ENCODE measurements at places on chromosomes 12 and 14.

- DNase-seq = no peak
These were observed 4.3 kb downstream of the NIN start for GRCh38 chr14:50826681-50827080.

DNA sequence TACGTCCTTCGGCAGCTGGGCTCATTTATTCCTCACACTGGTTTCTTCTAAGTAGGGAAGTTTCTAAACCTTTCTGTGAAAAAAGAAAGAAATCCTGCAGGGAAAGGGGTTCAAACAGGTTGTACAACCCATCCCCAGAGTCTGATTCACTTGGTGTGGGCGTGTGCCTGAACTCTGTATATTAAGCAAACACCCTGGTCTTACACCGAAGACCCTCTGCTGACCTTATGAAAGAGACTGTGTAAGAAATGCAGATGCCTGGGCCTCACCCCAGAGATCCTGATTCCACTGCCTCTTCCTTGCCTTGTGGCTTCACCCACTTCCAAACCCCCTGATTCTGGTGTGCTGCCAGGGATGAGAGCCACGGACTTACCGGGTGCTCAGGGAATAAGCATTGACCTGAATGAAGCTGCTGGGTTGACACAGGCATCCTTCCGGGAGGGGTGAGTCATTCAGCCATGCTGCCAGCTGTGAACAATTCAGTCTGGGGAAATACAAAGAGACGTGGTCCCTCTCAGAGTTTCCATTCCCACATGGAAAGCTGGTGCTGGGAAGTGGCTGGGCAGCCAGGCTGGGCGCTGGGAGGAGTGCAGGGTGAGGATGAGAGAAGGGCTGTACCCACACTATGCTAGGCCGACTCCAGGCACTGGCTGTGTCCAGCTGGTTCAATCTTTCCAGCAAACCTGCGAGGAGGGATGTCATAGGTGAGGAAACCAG lies 26.5 kb upstream of the ACTN1 start:
- DNase-seq = peak; percentile 7

- DNase-seq = no peak
These were observed 62.0 kb downstream of the DYRK2 start for GRCh38 chr12:67710582-67710981.

GRCh38 chr14:72745546-72745945 lies 148.4 kb downstream of the DPF3 start:
- no peak for DNase-seq

- DNase-seq = peak; percentile 49
These were observed 3.2 kb downstream of the DGLUCY start for GRCh38 chr14:91116913-91117588.

DNA sequence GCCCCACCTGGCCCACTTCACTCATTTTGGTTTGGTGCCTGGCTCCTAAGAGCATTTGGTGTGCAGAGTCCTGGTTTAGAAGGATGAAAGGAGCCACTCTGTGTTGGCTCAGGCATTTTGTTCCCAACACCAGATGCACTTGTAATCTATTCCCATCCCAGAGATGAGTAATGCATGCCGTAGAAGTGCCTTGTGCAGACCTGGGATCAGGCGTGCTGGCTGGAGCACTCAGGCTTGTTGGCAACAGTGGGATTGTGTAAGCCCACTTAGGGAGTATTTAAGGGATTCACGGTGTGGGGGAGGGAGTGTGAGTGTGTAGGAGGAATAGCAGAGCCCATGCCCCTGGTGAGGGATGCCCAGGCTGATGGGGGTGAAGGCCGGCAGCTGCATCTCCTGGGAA lies 501.5 kb upstream of the TBX3 start:
- no peak for DNase-seq

GRCh38 chr12:121718653-121719239 lies 6.2 kb downstream of the TMEM120B start:
- no peak for DNase-seq

DNA sequence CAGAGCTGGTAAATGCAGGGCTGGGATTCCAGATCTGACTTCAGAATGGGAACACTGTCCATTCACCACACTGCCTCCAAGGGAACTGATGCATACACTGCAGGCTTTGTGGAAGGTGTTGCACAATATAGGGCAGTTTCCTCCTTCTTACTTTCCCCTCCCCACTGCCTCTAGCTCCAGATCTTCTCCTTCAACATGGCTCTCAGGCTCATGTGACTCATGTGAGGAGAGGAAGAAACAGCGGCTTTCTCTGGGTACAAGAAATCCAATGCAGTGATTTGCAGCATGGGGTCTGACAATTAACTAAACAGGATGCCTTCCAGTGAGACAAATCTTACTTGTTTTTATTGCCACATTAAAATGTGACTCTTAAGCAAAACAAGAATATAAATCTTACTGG lies 447.6 kb upstream of the CCDC196 start:
- no peak for DNase-seq

DNA sequence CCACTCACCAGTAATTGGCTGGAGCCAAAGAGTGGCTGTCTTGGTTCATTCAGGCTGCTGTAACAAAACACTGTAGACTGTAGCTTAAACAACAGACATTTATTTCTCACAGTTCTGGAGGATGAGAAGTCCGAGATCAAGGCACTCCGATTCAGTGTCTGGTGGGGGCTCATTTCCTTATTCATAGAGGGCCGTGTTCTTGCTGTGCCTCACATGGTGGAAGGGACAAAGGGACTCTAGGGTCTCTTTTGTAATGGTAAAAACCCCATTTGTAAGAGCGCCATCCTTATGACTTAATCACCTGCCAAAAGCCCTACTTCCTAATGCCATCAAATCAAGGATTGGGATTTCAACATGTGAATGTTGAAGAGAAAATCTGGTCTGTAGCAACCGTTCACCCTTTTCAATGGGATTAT lies 34.7 kb upstream of the CDKN3 start:
- DNase-seq = no peak

GRCh38 chr14:56487761-56488160 lies 91.8 kb upstream of the TMEM260 start:
- no peak for DNase-seq

DNA sequence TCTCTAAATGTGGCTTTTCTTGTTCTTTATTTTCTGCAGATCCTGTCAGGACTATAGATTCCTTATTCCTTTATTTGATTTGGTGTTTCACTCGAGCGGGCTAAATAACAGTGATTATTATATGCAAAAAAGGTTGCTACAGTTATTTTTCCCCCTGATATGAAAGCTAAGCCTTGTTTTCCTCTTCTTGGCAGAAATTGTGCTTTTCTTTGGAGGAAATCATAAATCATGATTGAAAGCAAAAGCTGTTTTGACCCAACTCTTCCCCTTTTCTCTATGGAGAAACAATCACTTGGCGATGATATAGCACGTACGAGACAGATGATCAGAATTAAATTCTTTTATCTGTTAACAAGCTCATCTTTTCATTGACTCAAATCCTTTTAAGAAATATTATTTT lies 31.4 kb downstream of the PPFIBP1 start:
- no peak for DNase-seq

GRCh38 chr14:81062380-81062779 lies 107.0 kb downstream of the TSHR start:
- DNase-seq = no peak

- DNase-seq = no peak
These were observed 127.7 kb upstream of the PLEKHG7 start for GRCh38 chr12:92574911-92575570.

GRCh38 chr14:60812987-60813386 lies 78.4 kb downstream of the MNAT1 start:
- no peak for DNase-seq

GRCh38 chr14:72165229-72165698 lies 233.0 kb downstream of the RGS6 start:
- DNase-seq = no peak
